ENCODE measurements at places on chromosomes 11 and 22.

GRCh38 chr11:34457607-34458006 is 18.9 kb downstream of the CAT start:
- DNase-seq = no peak

DNA sequence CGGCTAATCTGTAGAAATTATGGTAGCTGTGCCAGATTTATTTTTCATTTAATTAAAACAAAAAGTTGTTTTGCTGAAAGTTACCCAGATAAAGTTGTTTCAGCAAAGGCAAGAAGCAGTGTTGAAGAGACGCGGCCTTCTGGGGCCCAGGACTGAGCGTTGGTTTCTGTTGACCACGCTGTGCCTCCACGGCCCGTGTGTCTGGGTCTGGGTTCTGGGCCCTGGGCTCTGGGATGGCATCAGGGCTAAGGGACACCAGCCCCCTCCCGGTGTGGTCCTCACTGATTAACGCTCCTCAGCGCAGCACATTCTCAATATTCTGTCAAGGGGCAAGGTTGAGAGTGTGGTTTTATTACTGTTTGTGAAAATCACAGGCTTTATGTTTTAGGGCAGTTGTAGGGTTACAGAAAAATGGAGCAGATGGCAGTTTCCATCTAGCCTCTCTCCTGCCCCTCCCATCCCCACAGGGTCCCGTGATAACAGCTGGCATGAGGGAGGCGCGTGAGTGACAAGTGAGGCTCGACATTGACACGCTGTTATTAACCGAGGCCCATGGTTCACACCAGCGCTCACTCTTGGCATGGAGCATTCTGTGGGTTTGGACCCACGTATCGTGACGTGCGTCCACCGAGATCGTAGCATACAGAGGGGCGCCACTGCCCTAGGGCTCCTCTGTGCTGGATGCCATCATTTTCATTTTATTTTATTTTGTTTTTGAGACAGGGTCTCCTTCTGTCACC is 1231.4 kb downstream of the BRD1 start:
- no peak for DNase-seq

GRCh38 chr11:116145187-116145865 is 627.5 kb downstream of the BUD13 start:
- DNase-seq = no peak

DNA sequence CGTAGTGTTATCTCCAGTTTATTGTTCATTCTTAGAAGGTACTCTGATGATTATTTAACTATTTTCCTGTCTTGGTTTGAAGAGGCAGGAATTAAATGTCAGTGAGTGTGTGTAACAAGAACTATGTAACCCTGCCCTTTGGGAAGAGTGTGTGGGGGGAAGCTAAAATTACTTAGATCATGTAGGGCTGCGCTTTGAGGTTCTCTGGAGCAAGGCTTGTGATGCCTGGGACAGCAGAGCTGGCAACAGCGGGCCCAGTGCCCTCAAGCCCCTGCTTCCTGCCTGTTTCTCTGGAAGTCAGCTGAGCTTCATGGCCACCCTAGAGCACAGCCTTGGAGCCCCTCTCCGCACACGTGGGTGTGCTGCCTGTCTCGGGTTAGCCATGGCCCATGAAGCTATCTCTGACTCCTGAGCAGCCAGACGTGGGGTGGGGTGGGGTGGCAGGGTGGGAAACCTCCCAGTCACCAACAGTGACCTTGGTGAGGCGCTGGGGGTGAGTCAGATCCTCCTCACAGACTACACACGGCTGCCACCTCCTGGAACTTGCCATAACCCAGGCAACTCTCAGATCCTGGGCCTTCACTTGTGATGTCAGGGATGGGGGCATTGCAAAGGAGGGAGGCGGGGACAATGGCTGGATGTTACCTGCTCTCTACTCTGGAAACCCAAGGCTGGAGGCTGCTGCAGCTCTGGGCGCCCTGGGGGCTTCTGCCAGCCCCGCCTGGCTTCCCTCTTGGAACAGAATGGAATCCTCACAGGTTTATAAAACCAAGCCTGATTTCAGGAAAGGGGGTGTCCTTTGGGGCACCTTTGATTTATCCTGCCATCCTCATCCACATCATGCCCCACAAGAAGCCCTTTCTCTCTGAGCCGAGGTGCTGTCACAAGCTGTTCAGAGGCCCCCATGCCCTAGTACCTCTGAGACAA is 88.6 kb downstream of the SNX19 start:
- no peak for DNase-seq

- no peak for DNase-seq
These were observed 15.3 kb upstream of the TEF start for GRCh38 chr22:41366323-41367029.

GRCh38 chr11:94184846-94185245 is 56.2 kb downstream of the PANX1 start:
- no peak for DNase-seq

- no peak for DNase-seq
These were observed 45.5 kb downstream of the ADM start for GRCh38 chr11:10350334-10350733.

DNA sequence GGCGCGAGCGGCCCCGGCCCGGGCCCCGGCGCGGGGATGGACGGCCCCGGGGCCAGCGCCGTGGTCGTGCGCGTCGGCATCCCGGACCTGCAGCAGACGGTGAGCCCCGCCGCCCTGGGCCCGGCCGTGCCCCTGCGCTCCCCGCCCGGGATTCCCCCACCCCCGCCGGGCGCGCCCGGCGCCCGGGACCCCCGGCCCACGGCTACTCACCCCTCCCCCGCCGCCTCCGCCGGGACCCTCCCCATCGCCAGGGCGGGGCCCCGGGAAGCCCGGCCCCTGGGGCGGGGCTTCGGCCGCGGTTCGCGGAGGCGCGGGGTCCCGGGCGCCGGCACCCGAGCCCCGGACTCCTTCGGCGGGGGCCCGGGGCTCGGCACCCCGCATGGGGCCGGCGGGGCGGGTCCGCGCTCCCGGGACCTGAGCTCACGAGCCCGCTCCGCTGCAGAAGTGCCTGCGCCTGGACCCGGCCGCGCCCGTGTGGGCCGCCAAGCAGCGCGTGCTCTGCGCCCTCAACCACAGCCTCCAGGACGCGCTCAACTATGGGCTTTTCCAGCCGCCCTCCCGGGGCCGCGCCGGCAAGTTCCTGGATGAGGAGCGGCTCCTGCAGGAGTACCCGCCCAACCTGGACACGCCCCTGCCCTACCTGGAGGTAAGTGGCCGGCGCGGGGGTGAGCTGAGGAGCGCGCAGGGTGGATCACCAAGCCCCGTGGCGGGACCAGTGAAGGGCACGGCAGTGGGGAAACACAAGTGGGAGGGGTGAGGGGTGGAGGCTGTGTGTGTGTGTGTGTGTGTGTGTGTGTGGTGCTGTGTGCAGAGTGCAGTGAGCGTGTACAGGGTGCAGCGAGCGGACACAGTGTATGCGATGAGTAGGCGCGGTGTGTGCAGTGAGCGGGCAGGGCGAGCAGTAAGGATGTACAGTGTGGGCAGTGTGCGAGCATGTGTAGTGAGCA is 2.3 kb downstream of the SHANK3 start:
- DNase-seq = no peak

DNA sequence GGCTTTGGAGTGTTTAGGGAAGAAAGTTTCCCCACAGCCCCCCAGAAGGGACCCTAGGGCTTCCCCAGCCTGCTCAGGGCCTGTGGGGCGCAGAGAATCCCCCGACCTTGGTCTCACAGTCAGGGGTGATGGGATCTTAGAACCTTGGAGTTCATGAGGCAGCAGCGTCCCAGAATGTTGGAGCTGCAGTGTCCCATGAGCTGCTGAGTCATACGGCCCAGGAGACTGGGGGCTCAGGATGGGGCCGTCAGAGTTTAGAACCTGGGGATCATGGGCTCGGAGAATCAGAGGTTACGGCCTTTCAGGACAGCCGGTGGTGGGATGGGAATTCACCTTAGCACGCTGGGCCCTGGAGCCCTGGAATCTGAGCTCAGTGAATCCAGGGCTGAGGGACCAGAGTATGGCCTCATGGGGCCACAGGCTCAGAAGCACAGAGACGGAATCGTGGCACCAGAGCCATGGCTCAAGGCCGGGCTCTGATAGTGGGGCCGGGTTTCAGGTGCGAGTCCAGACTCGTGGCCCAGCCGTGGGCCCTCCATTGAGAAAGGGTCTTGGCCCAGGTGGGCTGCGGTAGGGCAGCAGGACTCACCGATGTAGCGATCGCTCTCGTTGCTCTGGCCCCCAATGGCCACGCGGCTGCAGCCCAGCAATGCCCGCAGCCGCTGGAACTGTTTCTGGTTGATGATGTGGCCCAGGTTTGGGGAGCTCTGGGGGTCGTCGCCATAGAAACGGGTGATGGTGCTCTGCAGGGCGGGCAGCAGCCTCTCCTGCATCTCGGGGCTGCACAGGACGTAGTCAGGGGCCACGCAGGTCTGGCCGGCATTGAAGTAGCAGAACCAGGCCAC is 9.5 kb downstream of the ALDH3B2 start:
- DNase-seq = no peak

DNA sequence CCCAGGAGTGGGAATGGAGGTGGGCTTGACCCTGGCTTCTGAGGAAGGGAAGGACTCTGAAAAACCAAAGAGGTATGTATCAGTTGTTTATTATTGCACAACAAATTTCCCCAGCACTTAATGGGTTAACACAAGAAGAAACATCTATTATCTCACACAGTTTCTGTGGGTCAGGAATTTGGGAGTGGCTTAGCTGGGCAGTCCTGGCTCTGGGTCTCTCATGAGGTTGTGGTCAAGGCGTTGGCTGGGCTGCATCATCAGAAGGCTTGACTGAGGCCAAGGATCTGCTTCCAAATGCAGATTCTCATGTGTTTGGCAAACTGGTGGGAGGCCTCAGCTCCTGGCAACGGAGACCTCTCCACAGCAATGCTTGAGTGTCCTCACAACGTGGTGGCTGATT is 17.5 kb upstream of the SMIM38 start:
- no peak for DNase-seq

DNA sequence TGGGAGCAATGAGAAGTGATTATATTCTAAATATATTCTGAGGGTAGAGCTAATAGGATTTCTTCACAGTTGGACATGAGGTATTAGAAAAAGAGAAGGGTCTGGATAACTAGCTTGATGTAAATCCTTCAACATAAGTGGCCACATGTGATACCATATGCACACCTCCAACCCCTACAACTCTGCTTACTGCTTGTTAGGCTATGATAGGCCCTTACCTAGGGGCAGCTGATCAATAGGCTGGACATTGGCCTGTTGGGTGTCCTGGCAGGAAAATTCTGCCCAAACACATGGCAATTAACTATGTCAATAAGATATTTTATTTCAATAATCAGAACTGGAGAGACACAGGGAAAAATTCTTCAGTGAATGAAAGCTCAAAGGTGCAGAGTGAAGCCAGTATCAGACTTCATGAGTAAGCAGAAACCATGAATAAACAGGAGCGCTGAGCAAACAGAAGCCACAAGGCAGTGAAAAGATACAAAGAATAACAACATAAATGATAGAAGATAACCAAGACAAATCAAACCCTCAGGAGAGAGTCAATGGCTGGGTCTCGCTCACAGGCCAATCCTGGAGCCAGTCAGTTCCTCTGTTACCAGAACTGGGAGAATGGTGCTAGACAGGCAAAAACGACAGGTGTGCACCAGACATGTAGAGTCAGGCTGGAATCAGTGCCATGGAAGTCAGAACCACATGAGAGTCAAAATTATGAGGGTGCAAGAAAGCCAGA is 46.3 kb upstream of the PSMA1 start:
- DNase-seq = no peak

- no peak for DNase-seq
These were observed 54.5 kb upstream of the MPEG1 start for GRCh38 chr11:59267196-59267595.

GRCh38 chr22:31901388-31902137 is 42.8 kb upstream of the YWHAH start:
- no peak for DNase-seq

DNA sequence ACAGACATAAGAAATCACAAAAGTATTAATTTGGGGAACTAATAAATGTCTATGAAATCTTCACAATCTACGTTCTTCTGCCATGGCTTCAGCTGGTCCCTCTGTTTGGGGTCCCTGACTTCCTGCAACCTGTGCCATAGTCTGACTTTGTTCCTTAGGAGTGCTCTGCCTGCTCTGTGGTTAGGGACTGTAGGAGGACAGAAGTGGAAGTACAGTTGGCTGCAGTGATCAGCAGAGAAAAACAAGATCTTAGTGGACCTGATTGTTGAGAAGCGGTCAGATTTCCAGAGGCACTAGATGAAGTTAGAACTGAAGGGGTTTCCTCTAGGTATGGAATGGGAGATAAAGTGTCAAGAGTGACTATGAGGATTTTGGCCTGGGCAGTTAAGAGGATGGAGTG is 80.6 kb downstream of the PPP6R3 start:
- DNase-seq = no peak

GRCh38 chr11:16312233-16312765 is 44.0 kb downstream of the SOX6 start:
- DNase-seq = no peak

DNA sequence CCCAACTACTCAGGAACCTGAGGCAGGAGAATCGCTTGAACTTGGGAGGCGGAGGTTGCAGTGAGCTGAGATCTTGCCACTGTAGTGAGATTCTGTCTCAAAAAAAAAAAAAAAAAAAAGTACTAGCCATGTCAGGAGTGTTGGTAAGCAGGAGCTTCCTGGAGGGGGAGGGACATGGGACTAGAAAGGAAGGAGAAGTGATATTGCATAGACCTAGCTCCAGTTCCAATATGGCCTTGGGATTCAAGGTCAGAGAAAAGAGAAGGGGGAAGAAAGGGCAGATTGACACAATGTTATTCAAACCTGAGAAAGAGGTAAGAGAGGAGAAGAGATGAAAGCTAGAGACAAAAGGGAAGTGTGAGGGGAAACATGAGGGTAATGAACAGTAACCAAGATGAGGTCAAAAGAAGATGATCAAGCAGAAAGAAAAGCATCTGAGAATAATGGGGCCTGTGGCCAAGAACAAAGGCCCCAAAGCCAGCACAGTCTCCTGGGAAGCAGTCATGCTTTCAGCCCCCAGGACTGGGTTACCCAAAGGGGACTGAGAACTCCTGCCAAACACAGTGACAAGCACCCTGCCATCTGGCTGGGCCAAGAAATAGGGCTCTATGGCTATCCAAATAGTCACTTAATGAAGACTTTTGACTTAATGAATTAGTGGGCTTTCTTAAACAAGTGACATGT is 51.7 kb upstream of the FTH1 start:
- DNase-seq = no peak

DNA sequence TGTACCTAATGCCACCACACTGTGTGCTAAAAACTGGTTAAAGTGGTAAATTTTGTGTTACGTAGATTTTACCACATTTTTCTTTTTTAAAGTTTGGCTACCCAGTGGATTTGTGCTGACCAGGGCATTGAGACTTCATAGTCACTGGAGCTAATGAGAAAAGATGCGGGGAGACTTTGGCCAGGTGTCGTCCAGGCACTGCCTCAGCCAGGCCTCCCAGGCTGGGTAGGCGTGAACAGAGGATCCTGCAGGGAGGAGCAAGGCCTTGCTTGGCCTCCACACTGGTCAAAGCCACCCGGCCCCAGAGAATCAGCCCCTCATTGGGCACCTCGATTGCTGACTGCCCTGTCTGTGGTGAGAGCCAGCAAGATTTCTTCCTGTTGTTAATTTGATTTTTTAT is 13.4 kb upstream of the MGAT3 start:
- no peak for DNase-seq
